Activated CD4-positive, alpha-beta T cell treated with anti-CD3 and anti-CD28 coated beads, Interleukin-2, amount 50 U/mL, for 48 hours (primary cell): ENCODE measurements at places on chromosomes 1 and 21.

DNA sequence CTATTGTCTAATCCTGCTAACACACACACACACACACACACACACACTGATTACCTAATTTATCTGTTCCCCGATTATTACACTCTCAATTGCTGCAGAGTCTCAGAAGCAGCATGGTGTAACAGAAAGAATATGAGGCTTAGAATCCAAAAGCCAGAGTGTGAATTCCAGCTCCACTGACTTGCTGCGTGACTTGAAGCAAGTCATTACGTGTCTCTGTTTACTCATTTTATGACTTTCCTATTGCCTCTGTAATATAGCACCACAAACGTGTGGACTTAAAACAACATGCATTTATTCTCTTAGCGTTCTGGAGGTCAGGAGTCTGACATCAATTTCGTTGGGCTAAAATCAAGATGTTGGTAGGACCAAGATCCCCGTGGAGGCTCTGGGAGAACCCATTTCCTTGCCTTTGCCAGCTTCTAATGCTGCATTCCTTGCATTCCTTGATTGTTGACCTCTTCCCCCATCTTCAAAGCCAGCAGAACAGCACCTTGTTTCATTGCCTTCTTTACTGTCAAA, 55.9 kb upstream of the ATP5PO start:
- DNase-seq, result no peak

- no peak for DNase-seq
These were observed 16.8 kb downstream of the E2F2 start for GRCh38 chr1:23514111-23514679.

DNA sequence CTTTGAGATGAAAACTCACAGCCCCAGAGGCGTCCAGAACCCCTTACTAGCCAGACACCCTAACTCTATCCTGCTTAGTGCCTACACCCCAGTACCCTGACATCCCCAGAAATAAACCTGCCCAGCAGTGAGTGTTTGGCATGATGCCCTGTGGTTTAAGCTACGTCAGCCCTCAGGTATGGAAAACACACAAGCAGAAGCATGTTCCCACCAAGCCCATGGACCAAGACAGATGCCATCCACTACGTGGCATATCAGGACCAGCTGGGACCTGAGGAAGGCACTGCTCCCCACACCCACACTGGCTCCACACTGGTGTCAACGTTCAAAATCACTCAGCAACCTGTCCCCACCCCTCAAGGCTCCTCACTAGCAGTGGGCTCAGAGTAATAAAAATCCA, 116.4 kb downstream of the SYT2 start:
- no peak for DNase-seq

DNA sequence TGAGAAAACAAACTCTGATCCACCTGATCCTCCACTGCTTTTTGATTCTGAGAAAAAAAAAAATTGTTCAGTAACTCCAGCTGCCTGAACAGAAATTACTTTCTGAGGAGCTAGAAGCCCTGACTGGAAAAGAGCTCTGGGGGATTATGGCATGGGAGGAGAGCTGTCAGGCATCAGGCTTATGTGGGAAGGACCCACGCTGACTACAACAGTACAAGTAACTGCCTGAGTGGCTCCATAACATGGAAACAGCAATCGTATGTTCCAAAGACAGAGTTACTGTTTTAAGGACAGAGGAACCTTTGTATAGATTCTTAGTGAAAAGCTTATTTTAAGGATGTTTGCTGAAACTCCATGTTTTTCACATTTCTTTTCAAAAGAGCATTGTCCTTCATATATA, 1.2 kb upstream of the ANGPTL7 start:
- no peak for DNase-seq

DNA sequence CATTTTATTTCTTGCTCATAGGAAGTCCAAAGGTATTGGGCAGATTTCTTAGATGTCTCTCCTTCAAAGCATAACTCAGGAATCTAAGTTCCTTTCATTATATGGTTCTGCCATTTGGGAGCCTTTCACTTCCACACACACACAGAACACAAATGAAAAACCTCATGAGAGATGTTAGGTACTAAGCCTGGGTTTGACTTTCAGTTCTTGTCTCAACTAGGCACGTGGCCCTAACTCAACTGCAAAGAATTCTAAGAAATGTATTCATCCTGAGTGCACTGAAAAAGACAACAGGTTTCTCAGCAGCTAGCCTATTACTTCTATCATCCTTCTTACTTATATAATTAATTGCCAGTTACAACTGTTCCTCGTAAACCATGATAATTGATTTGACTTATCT, 190.0 kb upstream of the SAMSN1 start:
- DNase-seq, result no peak

DNA sequence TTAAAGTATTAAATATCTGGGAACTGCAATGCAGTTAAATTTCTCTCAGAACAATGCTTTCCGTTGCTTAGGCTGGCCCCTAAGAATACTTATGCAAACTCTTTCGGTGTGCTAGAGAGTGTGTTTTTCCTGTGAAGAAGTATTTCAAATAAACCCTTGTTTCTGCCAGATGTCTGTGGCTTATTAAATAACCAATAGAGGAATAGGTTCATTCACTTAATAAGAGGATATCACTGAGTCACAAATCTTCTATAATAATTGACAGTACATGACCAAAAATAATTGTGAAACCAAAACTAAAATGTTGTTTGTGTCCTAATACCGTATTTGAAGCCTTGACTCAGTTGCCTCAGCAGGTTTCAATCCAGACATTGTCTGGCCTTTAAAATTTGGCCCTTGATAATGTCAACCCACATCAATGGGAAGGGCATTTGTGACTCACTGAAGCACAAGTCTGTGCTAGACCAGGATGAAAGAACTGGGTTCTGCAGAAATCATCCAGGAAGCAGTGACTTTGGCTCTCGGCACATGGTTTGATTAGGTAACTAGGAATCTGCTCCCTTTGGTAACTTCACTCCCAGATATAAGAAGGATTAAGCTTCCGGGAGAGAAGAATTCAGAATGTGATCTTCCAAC, 104.2 kb upstream of the BARHL2 start:
- DNase-seq, result no peak

DNA sequence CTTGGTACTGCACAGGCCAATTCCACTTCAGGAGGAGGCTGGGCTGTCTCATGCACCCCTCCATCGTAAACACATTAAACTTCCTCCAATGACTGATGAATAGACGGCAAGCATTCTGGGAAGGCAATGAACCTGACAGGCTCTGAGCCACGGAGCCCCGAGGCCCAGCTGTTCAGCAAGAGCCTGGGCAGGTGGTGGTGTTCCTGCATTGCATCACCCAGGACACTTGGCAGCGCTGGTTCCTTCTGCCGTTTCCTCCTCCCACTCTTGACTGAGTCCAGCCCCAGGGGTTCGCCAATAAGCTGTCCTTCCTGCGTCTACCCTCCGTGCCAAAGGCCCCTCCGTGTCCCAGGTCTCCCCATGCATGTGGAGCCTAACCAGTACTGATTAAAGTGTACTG, 109.8 kb downstream of the JAK1 start:
- no peak for DNase-seq

GRCh38 chr1:225754940-225755641, 22.5 kb upstream of the SRP9 start:
- no peak for DNase-seq

- peak; percentile 46 for DNase-seq
These were observed 16.0 kb downstream of the ZBTB17 start for GRCh38 chr1:15959827-15960446.
